ENCODE measurements at places on chromosomes 5 and 9.
A peak's percentile ranks its signal among the peaks of the same experiment; 100 is the strongest.

- no peak for DNase-seq
Measured at GRCh38 chr5:87340716-87341115, 72.0 kb downstream of the CCNH start.

DNA sequence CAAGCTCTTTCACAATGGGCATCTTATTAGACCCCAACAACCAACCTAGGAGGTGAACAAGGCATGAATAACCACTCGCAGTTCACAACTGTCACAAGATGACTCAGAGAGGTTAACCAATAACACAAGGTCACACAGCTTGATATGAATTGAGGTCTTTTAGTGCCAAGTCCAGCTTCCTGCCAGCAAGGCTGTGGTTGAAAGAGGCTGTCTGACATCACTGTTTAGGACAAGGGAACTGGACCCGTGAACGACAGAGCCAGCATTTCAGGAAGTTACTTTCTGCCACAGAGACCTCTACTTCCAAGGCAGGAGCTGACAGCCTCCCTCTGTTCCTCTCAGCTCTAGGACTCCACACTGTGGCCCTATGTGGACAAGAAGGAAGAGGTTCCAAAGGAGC is 53.4 kb upstream of the ALDH1B1 start:
- DNase-seq = no peak

DNA sequence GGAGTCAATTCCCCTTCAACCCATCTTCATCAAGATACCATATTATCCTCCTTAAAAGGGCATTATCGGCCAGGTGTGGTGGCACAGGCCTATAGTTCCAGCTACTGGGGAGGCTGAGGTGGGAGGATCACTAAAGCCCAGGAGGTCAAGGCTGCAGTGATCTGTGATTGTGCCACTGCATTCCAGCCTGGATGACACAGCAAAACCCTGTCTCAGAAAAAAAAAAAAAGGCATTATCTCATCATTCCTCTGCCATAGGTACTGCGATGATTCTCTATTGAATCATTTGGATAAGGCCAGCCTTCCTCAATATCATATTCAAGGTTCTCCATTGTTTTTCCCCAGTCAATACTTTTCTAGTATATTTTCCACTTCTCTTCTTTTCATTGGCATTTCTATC is 39.2 kb upstream of the RAB3C start:
- no peak for DNase-seq

DNA sequence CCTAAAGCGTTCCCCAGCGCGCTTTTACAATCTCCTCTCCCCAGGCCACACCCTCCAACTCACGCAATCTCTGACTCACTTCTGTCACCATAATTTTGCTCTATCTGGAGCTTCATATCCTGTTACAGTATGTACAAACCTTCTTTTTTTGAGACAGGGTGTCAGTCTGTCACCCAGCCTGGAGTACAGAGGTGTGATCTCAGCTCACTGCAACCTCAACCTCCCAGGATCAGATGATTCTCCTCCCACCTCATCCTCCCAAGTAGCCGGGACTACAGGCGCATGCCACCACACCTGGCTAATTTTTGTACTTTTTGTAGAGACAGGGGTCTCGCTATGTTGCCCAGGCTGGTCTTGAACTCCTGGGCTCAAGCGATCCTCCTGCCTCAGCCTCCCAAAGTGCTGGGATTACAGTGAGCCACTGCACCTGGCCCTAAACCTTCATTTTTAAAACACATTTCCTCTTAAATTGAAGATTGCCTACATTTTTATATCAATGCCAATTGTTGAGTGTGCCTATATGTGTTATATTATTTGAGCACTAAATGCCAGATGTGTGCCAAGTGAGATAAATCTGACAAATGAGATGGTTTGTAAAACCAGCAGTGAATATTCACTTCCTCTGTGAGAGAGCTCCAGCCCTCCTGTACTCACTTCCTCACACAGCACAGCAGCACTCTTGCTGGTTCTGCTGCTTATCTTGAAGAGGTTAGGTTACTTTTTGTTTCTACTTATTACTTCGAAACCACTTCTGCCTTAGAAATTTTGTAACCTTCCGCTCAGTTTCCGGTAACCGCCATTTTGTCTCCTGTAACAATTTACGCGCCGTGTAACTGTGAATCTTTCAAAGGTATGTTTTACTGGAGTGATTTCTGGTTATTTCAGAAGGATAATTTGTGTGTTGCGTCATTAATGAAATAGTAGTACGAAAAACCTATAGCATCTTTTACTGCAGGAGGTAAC is 57.9 kb downstream of the DOCK8 start:
- no peak for DNase-seq

DNA sequence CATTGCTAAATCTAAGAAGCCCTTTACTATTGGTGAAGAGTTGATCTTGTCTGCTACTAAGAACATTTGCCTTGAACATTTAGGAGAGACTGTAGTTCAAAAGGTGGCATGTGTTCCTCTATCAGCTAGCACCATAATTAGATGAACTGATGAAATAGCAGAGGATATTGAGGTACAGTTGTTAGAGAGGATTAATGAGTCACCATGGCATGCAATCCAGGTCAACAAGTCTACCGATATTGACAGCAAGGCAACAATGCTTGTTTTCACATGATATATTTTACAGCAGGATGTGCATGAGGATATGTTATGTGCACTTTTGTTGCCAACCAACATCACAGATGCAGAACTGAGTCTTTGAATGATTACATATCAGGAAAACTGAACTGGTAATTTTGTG is 134.3 kb upstream of the CDH9 start:
- DNase-seq = no peak

DNA sequence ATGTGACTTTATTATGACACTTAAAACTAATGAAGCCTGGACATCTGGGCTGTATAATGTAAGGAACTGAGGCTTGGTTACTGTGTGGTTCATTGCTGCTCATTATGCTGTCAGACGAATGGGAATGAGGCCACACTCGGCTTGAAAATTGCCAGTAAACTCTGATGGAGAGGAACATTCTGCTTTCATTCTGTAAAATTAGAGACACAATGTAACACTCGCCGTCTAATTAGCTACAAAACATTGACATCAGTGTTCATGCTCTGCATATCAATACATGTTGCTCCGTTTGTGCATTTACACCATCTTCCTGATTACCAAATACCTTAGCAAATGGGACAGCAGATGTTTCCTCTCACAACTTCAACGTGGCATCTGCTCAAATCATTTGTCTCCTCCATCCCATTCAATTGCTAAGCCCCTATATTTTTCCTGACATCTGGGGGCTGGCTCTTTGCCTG is 133.0 kb downstream of the SLC28A3 start:
- DNase-seq = peak; percentile 28

- no peak for DNase-seq
Measured at GRCh38 chr9:92147030-92147851, 32.0 kb upstream of the SPTLC1 start.

DNA sequence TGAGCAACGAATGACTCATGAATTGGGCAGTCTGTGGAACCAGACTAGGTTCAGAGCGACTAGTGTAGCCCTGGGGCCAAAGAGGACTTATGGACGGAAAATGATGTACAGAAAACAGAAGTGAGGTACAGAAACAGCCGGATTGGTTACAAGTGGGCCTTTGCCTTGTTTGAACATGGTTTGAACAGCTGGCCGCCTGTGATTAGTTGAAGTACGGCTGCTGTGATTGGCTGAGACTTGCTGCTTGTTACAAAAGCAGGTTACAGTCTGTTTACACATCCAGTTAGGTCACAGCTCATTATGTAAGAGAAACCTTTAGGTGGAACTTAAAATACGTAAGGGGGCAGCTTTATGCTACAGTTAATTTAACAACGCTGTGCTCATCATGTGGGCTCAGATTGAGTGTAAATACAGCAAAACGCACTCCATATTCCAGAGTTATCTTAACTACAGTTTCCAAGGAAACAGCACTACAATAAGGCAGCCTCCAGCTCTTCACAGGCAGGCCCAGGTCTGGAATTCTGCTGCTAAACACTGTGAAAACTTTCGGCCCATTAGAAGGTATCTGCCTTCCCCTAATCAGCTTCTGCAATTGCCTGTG is 6.5 kb downstream of the AMACR start:
- no peak for DNase-seq

DNA sequence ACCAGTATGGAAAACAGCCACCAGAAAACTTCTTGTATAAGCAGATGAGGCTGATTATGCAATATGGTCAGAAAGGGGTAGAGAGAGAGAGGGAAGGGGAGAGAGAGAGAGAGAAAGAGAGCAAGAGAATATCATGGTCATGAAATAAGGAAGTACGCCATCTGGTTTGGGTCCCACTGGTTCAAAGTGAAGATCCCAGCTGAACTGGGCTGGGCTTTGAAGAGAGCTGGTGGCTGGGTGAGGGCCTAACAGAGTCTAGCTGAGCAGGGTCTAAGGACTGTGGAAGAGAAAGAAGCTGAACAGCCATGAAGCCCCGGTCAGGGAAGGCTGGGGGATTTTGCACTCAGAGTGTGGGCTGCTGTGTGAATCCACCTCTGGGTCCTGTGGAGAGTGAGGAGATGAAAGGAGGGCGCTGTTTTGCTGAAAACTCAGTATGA is 14.6 kb downstream of the TRIM14 start:
- DNase-seq = no peak

DNA sequence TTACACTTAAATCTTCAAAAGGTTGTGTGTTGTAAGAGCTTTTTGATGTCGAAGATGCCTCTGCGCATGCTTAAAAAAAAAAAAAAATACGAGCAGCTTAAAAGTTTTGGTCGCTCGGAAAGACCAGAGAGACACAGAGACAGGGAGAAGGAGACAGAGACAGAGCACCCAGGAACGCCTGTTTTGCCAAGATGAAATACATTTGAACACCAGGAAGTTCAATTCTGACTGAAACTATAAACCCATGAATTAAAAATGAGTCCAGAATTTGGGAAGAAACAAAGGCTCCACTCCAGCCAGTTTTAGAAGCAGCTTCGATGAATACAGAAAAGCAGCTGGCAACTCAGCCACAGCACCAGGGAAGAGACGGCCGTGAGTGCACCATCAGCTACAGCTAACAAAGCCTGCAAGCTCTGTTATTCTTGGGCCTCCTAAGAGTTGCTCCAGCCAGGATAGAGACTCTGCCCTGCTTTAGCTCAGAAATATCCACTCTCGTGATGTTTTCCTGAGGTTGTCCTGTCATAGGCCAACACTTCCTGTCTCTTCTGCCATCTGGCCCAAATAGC is 2.5 kb upstream of the ZNF474 start:
- no peak for DNase-seq

GRCh38 chr5:8458038-8458383 is 589.1 kb downstream of the MTRR start:
- DNase-seq = no peak

DNA sequence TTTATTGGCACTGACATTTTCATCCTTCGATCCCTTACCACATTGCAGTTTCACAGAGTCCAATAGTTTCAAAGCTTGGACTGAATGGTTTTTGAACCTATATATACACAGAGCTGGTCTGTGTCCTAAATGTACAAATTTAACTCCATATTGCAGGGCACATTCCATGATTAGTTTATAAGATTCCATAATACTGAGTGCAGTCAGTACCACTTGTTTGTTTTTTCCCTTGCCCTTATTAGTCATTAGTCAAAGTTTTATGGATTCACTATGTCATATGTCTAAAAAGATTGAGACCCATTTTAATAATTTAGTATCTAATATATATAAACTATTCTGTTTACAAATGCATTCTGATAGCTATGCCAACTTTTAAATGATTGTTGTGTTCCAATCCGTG is 654.8 kb upstream of the MEF2C start:
- DNase-seq = no peak

DNA sequence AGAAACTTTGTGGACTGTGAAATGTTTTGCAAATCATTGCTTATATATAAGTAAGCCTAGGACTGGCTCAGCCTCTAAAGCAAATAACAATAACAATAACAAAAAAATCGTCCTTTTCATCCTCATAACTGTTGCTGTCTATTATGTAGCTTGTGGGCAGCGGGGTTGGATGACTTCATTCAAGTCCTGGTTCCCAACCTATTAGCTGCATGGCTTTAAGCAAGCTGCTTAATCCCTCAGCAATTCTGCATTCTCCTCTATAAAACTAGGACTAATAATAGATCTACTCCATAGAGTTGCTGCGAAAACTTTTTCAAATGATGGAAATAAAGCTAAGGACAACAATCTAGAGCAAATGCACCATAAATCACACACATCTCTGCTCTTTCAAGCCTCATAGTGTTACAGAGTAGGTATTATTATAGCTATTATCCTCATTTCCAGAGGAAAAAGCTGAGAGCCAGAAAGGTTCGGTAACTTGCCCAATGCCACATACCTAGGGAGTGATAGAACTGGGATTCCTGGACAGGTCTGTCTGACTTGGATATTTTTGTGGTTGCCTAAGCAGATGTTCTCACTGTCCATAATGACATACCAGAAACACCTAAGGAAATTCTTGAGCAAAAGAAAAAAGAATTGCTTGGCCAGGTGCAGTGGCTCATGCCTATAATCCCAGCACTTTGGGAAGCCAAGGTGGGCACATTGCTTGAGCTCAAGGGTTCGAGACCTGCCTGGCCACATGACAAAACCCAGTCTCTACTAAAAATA is 98.8 kb upstream of the ADRA1B start:
- DNase-seq = no peak

- DNase-seq = peak; percentile 88
Measured at GRCh38 chr5:62506659-62507460, 71.8 kb upstream of the LRRC70 start.

GRCh38 chr5:154783774-154784460 is 28.7 kb downstream of the LARP1 start:
- no peak for DNase-seq

DNA sequence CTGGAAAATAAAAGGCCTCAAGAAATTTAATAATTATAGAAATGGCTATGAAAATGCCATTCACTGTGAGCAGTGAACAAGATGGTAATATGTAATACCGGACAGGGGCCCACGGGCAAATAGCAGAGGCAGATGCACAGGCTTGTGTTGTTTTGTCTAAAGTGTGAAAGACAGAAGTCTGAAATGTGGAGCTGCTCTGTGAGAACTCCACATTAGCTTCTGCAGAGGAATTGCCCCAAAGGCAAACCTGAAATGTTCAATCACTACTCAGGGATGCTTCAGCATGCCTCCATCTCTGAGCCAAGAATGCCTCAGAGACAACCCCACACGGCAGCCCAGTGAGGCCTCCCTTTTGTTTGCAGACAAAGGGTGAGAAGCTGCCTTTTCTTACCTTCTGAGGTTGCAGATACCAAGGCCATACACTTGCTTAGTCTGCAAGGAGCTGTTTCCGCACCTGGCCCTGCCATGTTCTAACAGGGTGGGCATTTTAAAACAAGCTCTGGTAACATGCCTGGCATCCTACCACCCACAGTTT is 124.3 kb upstream of the CXCL14 start:
- no peak for DNase-seq

- no peak for DNase-seq
Measured at GRCh38 chr5:5026409-5026785, 113.7 kb upstream of the ADAMTS16 start.

GRCh38 chr5:177275883-177276282 is 27.6 kb downstream of the RAB24 start:
- no peak for DNase-seq

- DNase-seq = no peak
Measured at GRCh38 chr9:32606811-32607210, 28.7 kb downstream of the TAF1L start.

Measured in A673 (cell line).